Stimulated activated CD8-positive, alpha-beta memory T cell treated with anti-CD3 and anti-CD28 coated beads, Interleukin-2, amount 100 ng/mL, for 48 hours (primary cell): ENCODE measurements at places on chromosomes 13 and 19.

DNA sequence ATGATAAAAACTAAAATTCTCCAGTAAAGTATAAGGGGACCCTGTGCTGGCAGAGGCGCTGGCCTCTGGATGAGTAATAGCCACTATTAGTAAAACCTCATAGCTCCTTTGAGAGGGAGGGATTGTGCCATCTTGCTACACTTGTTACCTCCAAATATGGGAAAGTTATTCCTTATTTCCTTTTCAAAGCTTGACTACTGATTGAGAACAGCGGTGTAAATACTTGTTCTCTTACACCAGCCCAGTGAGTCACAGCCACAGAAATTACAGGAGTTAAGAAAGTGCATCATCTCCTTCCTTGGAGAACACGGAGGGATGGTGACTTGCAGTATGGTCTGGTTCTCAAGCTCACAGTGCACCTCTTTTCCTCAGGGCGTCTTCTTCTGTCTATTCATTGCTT, 379.0 kb downstream of the EFNB2 start:
- no peak for DNase-seq

DNA sequence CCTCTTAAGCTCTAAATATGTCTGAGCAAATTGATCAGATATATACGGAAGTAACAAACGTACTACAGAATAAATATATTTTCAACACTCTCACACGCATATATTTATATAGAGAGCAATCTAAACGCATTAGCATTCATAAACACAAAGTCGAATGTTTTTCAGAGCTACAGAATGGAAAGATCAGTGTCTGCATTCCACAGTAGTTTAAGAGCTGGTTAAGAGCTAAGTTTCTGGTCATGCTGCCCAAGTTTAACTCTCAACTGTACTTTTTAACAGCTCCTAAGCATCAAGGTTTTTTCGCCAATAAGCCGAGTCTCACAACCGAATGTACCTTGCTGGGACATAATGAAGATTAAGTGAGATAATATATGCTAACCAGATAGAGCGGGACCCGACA, 36.7 kb upstream of the RAP2A start:
- no peak for DNase-seq

- no peak for DNase-seq
These were observed 4.2 kb upstream of the MYH14 start for GRCh38 chr19:50199259-50199555.

DNA sequence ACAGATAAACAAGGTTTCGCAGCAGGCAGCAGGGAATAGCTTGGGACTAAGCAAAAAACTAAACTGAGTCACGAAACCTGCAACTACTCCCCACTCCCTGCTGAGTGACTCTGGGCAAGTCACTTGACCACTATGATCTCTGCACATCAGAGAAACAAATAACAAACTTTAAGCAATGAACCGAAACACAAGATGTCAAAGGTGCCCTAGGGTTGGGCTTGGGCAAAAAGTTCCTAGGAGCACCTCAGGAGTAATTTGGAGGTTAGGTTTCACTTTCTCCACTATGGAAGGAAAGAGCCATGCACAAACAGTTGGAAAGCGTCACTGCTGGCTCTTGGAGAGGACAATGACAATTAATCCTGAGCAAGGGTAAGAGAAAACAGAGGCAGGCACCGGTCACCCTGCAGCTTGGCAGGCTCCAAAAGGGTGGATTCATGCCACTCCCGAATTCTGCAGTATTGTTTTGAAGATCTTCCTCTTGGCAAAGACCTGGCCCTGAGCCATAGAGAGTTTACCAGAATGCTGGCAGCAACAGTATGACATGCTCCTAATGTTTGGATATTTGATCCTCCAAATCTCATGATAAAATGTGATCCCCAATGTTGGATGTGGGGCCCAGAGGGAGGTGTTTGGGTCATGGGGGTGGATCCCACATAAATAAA, 60.3 kb downstream of the CRYL1 start:
- DNase-seq, result no peak

DNA sequence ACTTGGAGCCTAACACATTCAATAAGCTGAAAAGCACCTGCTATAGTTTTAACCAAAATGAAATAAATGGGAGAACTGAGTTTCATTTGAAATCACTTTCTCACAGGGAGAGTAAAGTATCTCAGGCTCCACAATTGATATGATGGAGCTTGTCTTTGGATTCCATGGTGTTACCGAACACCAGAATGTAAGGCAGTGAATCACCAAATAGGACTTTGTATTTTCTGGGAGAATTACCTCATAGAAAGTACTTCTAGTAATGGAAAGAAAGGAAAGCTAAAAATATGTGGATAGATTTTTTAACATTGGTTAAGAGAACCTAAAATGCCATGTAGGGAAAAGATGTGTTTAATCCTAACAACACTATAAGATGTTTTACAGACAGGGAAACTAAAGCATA, 123.6 kb downstream of the NALCN start:
- no peak for DNase-seq

DNA sequence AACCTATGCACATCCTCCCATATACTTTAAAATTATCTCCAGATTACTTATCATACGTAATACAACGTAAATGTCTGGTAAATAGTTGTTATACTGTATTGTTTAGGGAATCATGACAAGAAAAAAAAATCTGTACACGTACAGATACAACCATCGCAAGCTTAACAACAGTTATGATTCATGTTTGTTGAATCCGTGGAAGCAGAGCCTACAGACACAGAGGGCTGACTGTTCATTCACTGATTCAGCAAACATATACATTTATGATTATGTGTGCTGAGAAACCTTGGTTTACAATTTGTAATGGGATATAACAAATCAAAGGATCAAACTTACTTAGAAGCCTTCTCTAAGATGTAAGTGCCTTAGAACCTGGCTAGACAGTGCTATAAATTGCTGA, 1.5 kb downstream of the ZNF260 start:
- DNase-seq, result no peak

- no peak for DNase-seq
These were observed 856.7 kb upstream of the SLITRK1 start for GRCh38 chr13:84739021-84739420.

DNA sequence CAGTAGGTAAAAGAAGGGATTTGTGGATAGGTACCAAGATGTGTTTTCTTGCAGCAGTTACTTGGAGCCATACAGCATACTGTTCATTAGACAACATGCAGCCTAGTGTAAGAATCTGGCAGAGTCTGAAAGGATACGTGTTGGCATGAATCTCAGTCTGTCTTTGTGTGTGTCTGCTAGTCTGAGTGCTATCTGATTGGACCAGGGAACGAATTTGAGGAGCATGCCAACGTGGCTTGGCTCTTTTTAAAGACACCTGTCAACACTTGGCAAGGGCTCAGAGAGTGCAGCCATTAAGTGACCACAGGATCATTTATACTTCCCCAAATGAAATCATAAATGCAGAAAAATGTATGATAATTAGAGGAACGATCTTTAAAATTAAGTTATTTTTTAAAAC, 27.6 kb upstream of the ATXN8OS start:
- no peak for DNase-seq

GRCh38 chr13:23966691-23967615, 69.7 kb upstream of the C1QTNF9B start:
- no peak for DNase-seq

DNA sequence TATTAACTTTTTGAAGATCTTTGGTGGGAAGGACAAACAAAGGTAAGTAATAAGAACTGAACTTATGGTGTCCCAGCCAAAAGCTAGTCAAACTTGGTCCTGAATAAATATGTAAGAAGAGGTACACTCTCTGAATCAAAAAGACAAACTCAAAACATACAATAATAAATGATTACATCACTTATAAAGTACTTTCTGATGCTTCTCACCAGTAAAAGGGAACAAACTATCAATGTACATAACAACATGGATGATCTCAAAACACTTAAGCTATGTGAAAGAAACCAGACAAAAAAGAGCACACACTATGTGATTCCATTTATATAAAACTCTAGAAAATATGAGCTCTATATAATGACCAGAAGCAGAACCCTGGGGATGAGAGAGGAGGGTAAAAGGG, 138.3 kb downstream of the VWA8 start:
- no peak for DNase-seq

DNA sequence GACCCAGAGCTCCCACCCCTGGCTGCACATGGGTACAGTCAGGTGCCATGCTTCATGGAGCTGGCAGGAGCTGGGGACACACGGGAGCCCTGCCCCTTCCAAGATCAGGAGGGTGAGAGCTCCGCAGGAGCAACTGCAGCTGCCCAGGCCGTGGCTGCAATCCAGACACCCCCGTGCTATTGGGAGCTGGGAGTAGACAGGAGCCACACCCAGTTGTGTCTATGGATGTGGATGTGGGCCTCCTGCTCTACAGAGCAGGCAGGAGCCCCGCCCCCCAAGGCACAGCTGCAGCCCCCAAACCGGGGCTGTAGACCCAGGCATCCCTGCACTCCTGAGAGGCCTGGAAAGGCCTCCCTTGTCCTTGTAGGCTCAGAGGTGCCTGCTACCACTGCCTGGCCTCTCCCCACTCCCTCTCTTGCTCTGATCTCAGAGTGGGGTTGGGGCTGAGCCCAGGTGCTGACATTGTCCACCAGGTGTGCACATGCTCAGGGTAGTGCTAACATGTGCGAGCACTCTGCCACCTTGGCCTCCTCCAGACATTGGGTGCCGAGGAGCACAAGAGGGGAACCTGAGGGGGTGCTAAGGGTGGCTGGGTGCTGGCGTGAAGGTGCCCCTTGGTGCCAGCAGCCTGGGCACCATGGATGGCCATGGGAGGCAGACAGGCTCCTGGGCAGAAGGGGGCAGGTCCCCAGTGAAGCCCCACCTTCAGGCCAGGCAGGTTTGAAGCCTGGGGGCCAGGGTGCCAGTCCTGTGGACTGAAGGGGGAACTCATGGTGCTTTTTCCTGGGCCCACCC, 8.0 kb upstream of the BAX start:
- DNase-seq, result no peak

DNA sequence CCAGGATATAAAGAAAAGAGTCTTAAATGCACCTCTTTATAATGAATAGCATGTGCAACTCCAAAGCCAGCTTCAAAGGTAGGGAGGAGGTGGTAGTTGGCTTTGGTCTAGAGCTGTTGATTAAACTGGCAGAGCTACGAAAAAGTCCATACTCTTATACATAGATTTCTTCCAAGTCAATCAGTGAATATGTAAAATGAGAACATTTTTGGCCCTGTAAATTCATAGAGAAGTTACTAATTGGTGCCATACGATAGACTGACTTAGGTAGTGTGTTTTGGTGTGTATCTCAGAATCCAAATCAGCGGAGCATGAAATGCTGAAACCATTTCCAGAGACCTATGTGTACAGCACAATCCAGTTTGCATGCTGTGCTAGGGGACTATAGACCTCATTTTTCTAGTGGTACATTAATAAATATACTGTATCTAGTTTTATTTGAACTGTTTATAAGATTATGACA, 17.1 kb upstream of the DPY19L3 start:
- no peak for DNase-seq

- DNase-seq, result no peak
These were observed 6.0 kb downstream of the PROZ start for GRCh38 chr13:113164492-113164891.

GRCh38 chr19:38744874-38745273, 600 bp upstream of the CAPN12 start:
- DNase-seq, result no peak
